ENCODE measurements at places on chromosomes 12 and 14.

GRCh38 chr12:104750061-104750460 is 208.0 kb downstream of the SLC41A2 start:
- peak; percentile 63 for DNase-seq

- no peak for DNase-seq
Measured at GRCh38 chr14:68384335-68384734, 408.5 kb downstream of the ZFP36L1 start.

DNA sequence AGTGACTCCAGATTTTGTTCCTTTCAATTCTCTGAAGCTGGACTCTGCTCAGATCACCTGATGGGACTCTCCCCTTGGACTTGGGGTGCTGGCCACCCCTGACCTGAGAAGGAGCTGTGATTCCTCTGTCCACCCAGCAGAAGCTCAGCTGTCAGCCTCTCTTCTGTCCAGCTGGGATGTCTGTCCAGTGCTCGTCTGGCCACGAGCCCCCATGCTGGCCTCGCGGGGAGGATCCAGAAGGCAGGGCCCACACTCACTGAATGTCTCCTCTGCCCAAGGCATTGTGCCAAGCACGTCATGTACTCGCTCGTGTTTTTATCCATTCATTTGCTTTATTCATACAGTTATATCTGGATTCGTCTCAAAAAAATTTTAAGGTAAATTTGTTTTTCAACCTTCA is 14.2 kb upstream of the SLC24A4 start:
- no peak for DNase-seq

- DNase-seq = no peak
Measured at GRCh38 chr14:52072266-52072780, 3.5 kb upstream of the NID2 start.

DNA sequence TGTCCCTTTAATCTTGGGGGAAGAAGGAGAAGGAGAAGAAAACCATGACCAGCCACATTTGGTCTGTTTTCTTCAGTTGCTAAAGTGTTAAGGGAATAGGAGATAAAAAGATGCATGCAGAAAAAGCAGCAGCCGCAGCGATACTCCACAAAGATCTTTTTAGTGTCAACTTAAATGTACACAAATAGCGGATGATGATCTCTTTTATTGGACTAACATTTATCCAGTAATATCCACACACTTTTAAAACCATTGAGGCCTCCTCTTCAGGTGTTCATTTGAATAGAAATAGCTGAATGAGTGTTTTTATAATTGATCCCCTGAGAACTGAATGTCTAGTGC is 83.5 kb downstream of the PAPOLA start:
- no peak for DNase-seq

DNA sequence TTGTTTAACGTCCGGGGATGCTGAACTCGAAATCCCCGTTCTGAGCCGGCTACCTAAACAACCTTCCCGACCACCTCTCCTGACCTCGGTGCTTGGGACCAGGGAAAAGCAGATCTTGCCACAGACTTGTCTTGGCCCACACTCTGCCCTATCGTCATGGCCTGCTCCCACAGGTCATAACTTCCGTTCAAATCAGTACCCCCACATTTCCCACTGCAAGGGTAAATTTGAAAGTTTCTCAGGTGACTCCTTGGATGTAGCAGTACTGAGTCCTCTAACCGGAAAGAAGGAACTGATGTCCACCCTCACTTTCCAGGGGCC is 612 bp upstream of the RBM23 start:
- DNase-seq = no peak

- DNase-seq = no peak
Measured at GRCh38 chr14:32763673-32764072, 175.0 kb upstream of the NPAS3 start.

- no peak for DNase-seq
Measured at GRCh38 chr12:131357920-131358319, 353.0 kb upstream of the SFSWAP start.

GRCh38 chr14:100278702-100279101 is 27.5 kb downstream of the SLC25A29 start:
- peak; percentile 54 for DNase-seq

DNA sequence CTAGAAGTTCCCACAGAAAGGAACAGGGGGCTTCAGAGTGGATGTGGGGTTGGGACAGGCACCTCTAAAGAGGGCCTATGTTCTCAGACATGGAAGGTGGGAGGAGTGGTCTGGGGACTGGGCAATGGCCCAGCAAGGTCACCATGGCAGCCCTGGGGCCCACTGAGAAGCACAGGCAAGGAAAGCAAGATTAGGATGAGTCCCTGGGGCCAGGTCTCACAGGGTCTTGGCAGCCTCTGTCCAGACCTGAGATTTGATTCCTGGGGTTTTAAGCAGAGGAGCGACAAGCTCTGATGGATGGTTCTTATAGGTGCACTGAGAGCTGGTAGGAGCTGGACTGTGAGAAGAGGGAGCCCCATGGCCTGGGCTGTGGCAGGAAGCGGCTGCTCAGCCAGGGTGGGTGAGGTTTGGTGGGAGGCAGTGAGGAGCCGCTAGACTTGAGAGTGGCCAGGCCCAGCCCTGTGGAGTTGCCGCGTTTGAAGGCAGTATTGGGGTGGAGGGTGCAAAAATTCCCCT is 44.0 kb downstream of the DLK1 start:
- DNase-seq = no peak

DNA sequence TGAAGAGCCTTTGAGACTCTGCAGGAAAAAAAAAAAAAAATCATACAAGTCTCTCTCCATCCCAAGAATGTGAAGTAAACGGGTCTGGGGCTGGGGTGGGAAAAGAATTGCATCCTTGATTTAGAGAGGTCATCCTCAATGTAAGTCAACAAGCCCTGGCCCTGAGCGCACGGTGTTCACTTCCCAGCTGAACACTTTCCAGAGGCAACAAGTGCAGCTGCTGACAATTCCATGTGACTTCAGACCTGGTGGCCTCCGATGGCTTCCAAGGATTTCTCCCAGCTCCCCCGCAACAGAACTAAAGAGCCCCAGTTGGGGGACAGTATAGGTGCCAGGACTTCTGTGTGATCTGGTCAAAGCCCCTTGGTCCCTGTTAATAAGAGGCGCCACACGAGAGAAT is 2.4 kb downstream of the RILPL1 start:
- no peak for DNase-seq

- no peak for DNase-seq
Measured at GRCh38 chr12:121455766-121456420, 56.0 kb downstream of the RNF34 start.

DNA sequence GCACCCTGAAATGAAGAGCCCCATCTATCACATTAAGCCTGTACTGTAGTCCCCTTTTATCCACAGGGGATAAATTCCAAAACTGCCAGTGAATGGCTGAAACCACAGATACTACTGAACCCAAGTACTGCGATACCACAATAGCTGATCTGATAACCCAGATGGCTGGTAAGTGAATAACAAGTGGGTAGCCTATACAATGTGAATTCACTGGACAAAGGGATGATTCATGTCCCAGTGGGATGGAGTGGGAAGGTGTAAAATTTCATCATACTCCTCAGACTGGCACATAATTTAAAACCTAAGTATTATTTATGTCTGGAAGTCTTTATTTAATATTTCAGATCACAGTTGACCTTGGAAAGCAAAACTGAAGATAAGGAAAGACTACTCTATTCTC is 201.3 kb downstream of the GPHN start:
- no peak for DNase-seq

GRCh38 chr12:1083889-1084262 is 92.9 kb downstream of the ERC1 start:
- DNase-seq = peak; percentile 21

- DNase-seq = no peak
Measured at GRCh38 chr12:20505056-20505455, 136.7 kb downstream of the PDE3A start.
